Naive thymus-derived CD4-positive, alpha-beta T cell (primary cell): ENCODE measurements at places on chromosomes 13 and 19. TPM values are rescaled to one million over a fixed set of nuclear protein-coding genes. Genes with fewer than 3 reads are reported as not detected.

DNA sequence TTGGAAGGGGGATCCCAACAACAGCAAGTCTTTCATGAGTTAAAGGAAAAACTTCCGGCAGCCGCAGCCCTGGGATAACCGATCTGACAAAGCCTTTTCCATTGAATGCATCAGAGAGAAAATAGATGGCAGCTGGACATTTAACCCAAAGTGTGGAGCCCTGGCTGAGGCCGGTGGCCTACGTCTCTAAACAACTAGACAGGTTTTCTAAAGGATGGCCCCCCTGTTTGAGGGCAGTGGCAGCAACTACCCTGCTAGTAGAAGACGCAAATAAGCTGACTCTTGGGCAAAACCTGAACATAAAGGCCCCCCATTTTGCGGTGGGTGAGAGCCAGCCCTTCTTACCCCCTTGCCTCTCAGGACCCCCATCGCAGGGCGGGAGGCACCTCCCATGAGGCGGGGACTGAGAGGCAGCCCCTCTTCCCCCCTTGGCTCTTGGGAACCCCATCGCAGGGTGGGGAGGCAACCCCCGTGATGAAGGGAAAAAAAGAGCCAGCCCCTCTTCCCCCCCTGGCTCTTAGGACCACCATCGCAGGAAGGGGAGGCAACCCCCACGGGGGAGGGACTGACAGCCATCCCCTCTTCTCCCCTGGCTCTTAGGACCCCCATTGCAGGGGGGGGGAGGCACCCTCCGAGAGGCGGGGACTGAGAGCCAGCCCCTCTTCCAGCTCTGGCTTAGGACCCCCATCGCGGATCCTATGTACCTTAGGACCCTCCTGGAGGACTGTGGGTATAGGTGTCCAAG is 2422.9 kb upstream of the PCDH20 start:
- no peak for DNase-seq

- no peak for DNase-seq
Observed at GRCh38 chr13:24293746-24294145, 15.6 kb upstream of the C1QTNF9 start.

YIPF2 gene
- 23.2 TPM for total RNA-seq

DNA sequence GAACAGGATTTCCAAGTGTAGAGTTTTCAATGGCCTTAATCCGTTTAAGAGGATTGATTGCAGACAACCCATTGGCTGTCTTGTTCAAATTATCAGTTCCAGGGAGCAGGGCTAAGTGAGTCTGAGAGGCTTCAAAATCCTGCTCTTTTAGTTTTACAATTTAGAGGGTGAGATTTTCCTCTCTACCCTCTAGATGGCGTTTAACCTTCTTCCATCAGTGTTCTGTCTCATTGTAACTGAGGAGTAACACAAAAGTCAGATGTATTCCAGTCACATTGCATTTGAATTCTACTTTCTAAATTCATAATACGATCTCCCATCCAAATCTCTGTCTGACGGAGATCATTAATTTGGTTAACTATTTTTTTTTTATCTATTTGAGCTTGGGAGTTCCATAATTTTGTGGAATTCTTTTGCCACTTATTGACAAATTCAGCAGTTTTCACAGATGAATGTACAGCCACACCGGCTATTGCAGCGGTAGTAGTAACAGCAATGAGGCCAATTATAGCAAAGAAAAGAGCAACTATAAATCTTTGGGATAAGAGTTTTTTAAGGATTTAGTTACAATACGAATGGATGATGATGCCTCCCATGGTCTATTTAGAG is 7.8 kb upstream of the C19orf84 start:
- DNase-seq = no peak

NR2F6 gene
- 7.1 and 7.4 TPM in 2 replicates for total RNA-seq

- no peak for DNase-seq
Observed at GRCh38 chr19:37855098-37855497, 51.3 kb downstream of the WDR87 start.

GPR183 gene
- total RNA-seq = 231 TPM

GRCh38 chr13:25046274-25046984 is 49.5 kb upstream of the PABPC3 start:
- no peak for DNase-seq

- no peak for DNase-seq
Observed at GRCh38 chr19:5440299-5440698, 14.9 kb upstream of the ZNRF4 start.

DNA sequence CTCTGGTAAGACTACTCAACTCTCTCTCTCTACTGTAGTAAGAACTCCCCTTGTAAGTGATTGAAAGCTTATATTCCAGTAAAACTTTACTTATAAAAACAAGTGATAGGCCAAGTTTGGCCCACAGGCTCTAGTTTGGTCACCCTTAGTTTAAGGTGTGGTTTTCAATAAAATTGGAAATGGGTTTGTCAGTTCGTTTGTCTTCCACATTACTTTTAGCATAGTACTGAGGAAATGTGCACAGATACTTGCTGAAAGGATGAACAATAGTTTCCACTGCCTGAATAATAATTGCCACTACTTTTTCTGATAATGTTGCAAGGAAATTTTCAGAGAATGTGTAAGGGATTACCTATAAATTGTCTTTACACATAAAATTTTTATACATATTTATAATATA is 54.5 kb downstream of the LMO7 start:
- DNase-seq = no peak

GRCh38 chr19:29191005-29191404 is 21.9 kb downstream of the UQCRFS1 start:
- no peak for DNase-seq

GRCh38 chr13:98184792-98185191 is 7.7 kb upstream of the RNF113B start:
- DNase-seq = no peak

FFAR2 gene
- not detected in 2 replicates for total RNA-seq

- no peak for DNase-seq
Observed at GRCh38 chr13:103730407-103730806, 664.2 kb upstream of the SLC10A2 start.

DNA sequence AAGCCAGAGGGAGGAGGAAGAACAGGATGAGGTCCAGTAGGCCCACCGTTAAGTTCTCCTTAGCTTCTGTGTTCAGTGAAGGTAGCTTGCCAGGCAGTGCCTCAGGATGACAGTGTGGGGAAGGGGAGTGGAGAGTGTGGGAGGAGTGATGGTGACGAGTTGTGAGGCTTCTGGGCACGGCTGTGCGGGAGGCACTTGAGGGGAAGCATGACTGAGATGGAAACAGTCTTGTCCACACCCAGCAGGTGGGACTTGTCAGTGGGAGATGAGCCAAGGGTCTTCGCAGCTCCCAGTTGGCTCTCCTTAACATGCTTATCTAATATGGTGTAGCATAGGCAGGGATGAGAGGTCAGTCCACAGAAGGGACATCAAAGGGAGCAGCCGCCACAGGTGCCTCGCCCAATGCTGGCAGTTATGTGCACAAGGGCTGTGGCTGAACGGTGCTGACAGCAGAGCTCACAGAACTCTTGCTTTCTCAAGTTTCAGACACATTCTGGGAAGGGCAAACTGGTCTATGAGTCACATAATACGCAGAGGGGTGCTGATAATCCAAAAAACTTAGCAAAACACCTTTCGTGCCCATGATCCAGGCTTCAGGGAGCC is 47.5 kb downstream of the OXGR1 start:
- no peak for DNase-seq

DNA sequence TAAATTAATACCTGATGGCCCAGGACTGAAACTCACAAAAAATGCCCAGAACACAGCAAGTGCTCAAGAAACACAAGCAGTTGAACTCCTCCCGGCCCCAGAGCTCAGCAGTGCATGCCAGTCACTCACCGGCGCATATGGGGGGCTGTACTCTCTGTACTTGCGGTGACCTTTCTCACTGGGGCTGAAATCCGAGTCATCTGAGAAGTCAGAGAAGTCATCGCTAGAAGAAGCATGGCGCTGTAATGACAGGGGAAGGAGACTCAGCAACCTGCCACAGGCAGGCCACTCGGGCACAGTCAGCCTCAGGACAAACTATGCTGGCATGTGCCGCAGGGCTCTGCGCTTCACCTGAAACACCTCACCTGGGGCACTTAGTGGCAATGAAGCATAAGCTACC is 19.7 kb downstream of the ZC3H4 start:
- DNase-seq = no peak

EXOC3L2 gene
- not detected for total RNA-seq

DNA sequence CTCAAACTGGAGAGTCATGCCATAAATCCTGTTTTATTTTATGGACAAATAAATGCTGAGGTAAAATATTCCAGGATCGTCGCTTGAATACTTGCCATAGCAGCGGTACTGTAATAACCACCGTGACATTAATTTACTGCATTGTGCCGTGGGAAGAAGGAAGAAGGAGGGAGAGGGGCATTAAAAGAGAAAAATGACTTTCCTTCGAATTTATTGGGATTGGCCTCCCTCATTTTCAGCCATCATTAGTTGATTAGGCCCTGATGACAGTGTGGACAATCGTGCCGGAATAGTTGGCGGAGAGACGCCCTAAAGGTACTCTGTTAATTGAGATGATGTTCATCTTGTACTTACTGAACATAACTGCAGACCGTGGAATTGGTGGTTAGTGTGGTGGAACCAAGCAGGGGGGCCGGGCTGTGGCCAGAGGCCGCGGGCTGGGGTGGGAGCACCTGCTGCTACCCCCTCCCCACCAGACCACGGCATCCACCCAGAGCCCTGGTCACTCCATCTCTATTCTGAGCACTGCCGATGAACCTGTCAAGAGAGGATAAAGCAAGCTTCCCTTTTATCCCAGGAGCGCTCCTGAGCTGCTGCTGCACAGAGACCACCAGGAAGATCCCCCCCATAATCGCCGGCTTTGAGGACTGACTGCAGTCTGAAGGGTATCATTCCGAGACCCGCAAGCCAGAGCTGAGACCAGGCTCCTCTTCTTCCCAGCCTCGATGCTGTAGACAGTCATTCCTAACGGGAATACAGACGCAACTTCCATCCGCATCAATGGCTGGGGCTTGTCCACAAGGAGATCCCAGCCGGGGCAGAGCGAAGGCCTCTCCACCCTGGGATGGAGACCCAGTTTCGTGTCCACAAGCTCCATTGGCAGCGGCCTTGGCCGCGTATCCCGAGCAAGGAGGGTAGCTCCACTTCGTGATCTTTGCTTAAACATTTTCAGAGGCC is 168.3 kb upstream of the TSHZ3 start:
- DNase-seq = no peak

- no peak for DNase-seq
Observed at GRCh38 chr19:32416749-32417456, 11.3 kb downstream of the DPY19L3 start.

EBPL gene
- 13.3 TPM for total RNA-seq

ZNF888 gene
- total RNA-seq = 2.1 TPM

GRCh38 chr13:87671753-87672605 is 808 bp downstream of the SLITRK5 start:
- DNase-seq = no peak

DNA sequence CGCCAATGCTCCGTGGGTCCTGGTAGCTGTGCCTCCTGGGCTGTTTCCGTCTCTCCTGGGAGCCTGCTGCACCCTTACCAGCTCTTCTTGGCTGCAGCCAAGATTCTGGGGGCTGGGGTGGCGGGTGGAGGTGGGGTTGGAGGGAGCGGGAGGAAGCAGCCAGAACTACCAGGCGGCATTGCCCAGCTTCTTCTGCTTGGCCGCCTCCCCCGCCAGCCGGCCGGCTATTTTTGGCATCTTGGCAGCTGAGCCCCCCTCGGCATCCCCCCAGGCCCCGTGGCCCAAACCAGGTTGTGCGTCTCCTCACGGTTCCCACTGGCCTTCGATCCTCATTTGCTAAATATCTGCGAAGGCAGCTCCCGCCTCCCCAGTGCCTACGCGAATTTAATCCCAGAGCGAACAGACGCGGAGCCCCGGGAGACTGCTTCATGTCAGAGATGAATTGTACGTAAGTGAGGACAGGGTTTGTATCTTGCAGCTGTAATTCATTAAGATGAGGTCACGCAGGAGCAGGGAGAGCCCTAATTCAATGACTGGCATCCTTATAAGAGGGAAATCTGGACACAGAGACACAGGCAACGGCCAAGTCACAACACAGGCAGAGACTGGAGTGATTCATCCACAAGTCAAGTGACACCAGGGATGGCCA is 12.8 kb upstream of the PEAK3 start:
- no peak for DNase-seq

GRCh38 chr13:113635709-113636108 is 22.3 kb downstream of the ATP4B start:
- no peak for DNase-seq

GRCh38 chr19:30530751-30531150 is 158.6 kb downstream of the ZNF536 start:
- no peak for DNase-seq

DNA sequence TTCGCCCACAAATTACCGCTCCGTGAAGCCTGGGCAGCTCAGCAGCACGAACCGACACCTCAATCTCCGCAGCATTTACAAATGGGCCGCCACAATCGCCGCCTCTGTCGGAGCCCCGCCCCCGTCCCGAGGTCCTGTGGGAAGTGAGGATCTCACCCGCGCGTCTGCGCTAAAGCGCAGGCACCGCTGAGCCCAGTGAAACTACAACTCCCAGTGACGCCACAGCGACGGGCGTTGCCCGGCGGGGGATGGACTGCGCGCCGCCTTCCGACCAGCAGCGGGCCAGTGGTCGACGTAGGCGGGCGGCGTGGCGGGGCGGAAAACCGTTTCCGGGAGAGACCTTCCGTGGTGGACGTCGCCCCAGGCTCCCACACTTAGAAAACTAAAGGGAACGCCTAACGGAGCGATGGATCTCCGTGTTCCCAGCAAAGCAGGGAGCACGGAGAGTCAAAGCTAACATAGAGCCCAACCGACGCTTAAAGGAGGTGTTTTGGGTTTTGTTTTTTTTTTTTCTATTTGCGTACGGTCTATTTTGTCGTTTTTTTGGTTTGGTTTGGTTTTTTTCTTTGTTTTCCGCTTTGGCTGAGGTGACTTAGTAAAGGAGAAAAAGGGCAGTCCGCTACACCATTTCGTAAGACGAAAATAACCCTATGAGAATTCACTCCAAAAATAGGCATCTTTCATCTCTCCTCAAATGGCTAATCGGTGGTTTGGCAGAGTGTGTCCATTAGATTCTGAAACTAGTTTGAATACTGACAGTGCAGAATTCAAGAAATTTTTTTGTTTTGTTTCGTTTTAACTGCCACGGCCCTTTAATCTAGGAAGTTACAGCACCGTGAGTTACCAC is 159.0 kb downstream of the RNF17 start:
- peak; percentile 89 for DNase-seq

MADCAM1 gene
- total RNA-seq = 0.61 TPM

GRCh38 chr19:2356036-2356646 is 3.9 kb upstream of the TMPRSS9 start:
- DNase-seq = no peak

HIF3A gene
- not detected for total RNA-seq

DNA sequence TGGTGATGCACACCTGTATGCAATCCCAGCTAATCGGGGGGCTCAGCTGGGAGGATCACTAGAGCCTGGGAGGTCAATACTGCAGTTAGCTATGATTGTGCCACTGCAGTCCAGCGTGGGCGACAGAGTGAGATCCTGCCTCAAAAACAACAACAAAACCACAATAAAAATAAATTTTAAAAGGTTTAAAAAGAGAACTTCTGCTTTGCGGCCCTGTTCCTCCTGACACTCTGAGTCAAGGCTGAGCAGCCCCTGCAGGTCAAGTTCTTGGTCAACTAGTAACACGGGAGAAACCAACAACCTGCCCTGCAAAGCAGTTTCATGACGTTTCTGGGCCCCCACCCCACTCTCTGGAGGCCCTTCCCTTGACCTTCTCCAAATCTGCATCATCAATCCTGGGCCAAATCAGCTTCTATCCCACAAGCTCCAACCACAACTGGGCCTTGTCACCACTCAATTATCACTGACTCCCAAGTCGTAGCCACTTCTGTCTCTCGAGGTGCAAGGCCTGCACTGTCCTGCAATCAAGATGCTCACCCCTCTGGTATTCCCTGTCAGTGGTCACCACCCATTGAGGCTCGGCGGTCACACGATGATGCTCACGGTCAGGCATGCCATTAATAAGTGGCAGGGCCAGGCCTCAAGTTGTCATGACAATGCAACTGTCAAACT is 7.5 kb downstream of the ELAVL1 start:
- DNase-seq = no peak

- DNase-seq = no peak
Observed at GRCh38 chr19:50202386-50202785, 1.0 kb upstream of the MYH14 start.
